HL-60 (cell line): ENCODE measurements at places on chromosomes 6 and 20.

DNA sequence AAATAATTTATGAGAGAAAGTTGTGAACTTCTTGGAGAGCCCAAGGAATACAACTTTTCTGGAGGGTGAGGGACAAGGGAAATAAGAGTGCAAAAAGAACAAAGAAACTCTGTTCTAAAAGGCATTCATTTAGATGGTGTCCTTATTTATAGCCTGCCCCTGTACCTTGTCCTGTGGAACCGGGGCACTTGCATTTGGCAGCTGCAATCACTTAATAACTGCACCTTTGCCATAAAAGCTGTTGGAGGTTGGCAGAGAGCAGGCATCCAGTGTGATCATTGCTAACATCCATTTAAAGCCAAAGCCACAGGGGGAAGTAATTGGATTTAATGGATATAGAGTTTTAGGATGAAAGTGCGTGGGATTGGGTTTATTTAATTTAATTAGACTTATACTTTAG is 50.8 kb upstream of the SGK1 start:
- no peak for DNase-seq

- DNase-seq = no peak
Measured at GRCh38 chr6:170393807-170394399, 87.3 kb downstream of the FAM120B start.

GRCh38 chr6:154520280-154520679 is 9.8 kb upstream of the CNKSR3 start:
- DNase-seq = no peak

DNA sequence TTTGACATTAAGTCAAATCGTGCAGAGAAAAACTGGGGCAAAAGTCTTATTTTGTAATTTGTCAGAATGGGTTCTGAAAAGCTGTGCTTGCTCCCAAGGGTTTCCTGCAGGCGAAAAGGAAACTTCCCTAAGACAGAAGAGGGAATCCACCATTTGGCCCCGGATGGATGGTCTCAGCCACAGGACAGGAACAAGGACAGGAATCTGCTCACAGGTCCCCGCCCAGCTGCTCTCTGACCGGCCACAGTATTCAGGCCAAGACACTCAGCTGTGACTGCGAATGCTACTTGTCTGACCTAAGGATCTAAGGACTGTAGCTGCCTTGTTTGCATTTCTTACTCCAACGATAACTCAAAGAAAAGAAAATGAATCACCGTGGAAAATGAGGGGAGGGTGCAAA is 197.0 kb downstream of the BMP7 start:
- no peak for DNase-seq

DNA sequence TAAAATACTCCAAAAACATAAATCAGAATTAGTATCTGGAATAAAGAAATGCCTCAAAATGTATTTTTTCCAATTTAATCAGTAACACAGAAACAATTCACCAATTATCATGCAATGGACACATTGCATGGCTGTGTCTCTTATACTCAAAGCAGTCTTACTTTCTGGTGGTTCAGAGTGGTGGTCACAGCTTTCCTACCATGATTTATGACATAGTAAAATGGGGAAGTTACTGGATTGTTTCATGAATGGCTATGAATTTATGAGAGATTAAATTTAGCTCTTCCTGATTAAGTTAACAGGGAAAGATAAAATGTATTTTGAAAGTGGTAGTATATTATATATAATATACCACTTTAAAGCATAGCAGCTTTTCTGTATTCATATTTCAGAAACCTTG is 331.5 kb upstream of the MAP3K7 start:
- DNase-seq = no peak

DNA sequence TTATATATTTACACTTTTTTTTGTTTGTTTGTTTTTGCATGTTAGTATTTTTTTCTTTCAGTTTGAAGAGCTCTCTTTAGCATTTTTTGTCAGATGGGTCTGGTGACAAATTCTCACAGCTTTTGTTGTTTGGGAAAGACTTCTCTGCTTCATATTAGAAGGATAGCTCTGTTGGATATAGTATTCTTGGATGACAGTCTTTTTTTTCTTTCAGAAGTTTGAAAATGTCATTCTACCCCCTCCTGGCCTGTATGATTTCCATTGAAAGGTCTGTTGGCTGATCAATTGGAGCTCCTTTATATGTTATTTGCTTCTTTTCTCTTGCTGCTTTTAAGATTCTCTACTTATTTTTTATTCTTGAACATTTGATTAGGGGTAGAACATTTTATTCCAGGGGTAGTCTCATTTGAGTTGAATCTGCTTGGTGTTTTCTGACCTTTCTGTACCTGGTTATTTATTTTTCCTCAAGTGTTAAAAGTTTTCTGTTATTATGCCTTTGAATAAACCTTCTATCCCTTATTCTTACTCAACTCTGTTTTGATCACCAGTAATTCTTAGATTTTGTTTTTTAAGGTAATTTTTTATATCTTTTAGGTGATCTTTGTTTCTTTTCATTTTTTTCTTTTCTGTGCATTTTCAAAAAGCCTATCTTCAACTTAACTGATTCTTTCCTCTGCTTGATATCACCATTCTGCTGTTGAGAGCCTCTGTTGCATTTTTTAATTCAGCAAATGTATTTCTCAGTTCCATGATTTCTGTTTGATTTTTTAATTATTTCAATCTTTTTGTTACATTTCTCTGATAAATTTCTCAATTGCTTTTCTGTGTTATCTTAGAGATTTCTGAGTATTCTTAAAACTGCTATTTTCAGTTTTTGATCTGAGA is 176.8 kb upstream of the ECI2 start:
- no peak for DNase-seq

- DNase-seq = no peak
Measured at GRCh38 chr6:7630792-7631191, 40.8 kb downstream of the SNRNP48 start.

- DNase-seq = no peak
Measured at GRCh38 chr6:73798592-73798991, 102.6 kb downstream of the CD109 start.

- DNase-seq = no peak
Measured at GRCh38 chr6:131638013-131638412, 911 bp downstream of the ENPP3 start.

DNA sequence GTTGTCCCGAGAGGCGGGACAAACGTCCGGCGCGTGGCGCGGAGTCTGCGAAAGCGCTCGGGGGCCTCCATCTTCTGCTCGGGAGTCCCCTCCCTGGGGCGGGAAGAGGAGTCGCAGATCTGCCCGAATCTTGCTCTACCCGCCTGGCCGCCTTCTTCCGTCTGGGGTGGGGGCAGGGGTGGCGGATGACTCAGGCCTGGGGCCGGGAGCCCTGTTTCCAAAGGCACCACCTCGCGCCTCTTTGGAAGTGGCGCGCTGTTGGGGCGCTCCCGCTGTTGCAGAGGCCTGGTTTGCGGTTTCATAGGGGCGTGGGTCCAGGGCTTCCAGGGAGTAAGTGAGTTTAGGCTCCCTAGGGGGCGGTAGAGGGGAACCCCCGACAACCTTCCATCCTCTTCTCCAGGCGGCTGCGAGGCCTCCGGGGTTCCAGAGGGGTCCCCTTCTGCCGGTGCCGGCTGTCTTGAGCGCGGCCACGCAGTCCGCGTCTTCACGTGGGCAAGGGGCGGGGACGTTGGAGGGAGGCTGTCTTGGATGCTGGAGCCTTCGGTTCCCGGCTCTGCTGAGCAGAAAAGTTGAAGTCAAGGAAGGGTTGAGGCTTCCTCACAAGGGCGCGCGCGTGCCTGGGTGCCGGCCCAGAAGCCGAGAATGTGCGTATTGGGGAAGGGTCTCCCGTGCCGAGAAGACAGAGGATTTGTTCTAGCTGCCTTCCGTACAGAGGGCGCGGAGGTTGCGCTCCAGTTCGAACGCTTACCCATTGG is 2.6 kb upstream of the TFAP2C start:
- peak; percentile 7 for DNase-seq

DNA sequence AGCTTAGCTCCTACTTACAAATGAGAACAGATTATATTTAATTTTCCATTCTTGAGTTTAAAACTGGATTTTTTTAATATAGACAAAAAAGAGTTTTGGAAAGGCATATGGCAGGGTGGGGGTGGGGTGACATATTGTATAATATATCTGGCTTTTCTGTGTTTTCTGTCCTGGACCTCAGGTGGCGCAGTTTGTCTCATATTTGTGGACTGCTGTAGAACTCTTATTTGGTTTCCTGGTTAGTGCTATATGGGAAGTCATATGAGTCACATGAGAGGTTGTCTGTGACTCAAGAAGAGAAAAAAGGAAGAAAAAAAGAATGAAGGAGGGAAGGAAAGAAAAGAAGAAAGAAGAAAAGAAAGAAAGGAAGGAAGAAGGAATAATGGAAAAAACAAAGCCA is 131.8 kb downstream of the CLVS2 start:
- DNase-seq = no peak

GRCh38 chr20:25247000-25247517 is 826 bp upstream of the PYGB start:
- DNase-seq = peak; percentile 31

- peak; percentile 96 for DNase-seq
Measured at GRCh38 chr6:31559958-31560696, 12.0 kb upstream of the LTA start.

- no peak for DNase-seq
Measured at GRCh38 chr6:79813143-79813850, 134.1 kb downstream of the ELOVL4 start.

DNA sequence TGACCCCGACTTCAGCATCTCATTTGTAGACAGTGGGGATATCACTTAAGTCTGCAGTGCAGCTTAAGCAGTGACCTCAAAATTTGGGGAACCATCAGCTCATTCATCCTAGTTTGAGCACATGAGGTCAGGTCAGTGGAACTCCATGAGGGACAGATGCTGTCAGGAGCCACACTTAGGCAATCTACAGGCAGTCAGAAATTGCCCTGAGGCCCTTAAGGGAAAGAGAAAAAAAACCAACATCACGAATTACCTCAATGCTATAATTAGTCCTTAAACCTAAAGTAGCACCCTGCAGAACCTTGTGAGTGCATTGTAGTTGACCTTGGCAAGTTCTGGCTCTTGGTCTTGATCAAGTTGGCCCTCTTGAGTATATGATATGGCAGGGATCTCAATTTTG is 21.1 kb downstream of the TMEM74B start:
- DNase-seq = no peak

GRCh38 chr6:53648184-53648943 is 17.2 kb downstream of the KLHL31 start:
- no peak for DNase-seq

DNA sequence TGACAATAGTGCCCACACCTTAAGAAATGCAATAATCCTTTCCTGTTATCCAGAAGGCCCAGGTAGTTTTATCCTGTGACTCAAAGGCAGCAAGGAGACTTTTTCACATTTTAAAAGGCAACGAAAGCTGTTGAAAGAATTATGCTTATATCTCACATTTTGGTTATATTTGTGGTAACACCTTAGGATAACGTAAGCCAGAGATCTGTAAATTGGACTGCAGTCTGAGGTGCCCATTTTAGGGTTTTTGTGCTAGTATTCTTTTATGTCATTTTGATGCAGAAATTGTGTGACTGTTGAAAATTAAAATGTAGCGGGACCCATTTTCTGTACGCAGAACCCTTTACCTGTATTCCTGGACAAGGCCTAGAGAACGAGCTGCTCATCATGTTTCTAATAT is 24.3 kb upstream of the MTHFD1L start:
- DNase-seq = no peak

GRCh38 chr20:44089987-44090674 is 96.9 kb downstream of the JPH2 start:
- peak; percentile 13 for DNase-seq

GRCh38 chr6:88165844-88166492 is at the start of gene CNR1:
CNR1 (minus strand) TSS chr6:88166347; CDS start chr6:88145274, 21,073 bp downstream.
- DNase-seq = peak; percentile 9

GRCh38 chr6:31732029-31732428 is 2.9 kb upstream of the DDAH2 start:
- no peak for DNase-seq

DNA sequence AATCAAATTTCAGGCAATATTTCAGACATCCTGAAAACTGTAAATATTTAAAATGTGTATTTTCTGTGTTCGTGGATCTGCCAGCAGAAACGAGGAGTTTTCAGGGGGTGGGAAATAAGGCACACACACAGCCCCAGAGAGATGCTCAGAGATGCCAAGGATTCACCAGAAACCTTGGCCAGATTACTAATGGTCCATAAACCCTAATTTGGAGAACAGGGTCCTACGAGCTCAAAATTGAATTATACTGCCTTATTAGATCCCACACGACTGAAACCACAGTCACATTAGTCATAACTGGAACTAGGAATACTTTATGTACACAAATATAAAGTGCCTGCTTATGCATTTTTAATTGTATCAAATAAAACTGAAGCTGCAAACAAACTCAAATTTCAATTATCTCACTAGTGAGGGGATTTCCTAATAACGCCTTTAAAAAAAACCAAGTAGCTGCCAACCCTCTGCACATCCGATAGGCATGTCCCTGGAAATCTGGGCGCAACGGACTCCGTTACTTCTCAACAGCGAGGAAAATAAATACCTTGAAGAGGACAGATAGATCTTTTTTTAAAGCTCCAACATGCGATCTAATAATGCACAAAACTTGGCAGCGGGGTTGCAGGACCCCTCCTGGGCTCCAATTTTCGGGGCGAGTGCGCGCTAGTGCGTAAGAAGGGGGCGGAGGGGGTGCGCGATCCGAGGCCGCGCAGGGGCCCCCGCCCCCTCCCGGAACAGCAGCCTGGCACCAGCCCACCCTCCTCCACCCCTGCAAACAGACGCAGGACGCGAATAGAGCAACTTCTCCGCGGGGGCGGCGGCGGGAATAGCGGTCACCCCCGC is 897 bp downstream of the CHD6 start:
- DNase-seq = no peak

- no peak for DNase-seq
Measured at GRCh38 chr6:33782561-33782960, 6.4 kb downstream of the LEMD2 start.

DNA sequence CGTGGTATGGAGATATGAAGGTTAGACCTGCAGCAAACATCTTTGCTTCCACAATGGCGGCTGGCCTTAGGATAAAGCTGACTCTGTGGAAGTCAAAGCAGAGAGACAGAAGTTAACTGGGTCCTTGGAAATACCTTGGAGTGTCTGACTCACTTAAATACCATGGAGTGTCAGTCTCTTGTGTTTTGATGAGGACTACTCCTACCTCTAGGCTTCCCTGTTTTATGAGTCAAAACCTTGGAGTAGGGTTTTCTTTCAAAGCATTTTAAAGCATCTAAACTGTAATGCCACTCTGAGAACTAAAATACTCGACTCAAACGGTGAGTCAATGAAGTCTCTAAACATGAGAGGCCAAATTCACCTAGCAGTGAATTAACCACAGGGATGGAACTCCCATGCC is 329.1 kb downstream of the SAMD5 start:
- no peak for DNase-seq
